Brain microvascular endothelial cell (primary cell): ENCODE measurements at places on chromosomes 6 and 20.

- no peak for DNase-seq
Measured at GRCh38 chr6:5486214-5486613, 224.9 kb downstream of the FARS2 start.

DNA sequence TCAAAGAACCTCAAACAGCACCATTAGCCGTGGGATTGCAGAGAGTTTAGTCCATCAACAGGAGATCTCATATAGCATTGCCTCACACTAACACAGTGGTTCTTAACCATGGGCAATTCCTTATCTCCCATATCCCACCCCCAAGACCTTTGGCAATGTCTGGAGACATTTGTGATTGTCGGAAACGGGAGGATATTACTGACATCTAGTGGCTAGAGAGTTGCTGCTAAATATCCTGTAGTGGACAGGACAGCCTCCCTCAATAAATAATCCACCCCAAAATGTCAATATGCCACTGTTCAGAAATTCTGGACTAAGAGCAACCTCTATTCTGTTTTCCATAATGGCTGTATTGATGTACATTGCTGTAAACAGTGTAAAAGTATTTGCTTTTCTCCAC is 210.1 kb upstream of the CCN2 start:
- DNase-seq: peak; percentile 75

DNA sequence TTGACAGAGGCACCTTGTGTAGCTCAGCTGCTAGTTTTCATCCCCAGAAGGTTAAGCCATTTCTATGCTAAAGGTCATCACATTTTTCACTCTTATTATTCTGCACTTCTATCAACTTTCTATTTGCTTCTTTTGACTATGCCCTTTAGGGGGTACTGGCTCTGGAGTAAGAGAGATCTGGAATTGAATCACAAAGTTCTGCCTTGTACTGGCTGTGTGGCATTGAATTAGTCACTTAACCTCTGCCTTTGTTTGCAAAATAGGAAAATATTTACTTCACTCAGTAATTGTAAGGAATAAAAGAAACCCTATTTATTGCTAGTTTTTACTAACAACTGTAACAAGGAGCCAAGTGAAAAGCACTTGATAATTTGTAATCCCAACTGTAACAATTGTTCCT is 56.8 kb upstream of the MTRF1L start:
- DNase-seq: no peak

DNA sequence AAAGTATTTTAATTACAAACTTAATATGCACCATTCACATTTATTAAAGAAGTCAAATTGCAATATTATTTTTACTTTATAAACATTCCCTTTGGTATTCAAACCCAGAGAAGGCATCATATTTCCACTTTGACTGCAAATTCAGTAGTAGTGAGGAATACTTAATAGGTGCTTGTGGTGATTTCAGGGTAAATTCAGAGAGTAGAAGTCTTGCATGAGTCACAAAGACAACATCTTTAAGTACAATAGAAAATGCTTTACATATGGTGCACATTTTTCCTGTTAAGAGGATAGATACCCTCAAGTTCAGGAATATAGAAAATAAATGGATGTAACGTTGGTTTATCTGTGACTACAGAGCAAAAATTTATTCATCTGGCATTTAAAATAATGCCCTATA is 390.2 kb downstream of the TENT5A start:
- peak; percentile 1 for DNase-seq

DNA sequence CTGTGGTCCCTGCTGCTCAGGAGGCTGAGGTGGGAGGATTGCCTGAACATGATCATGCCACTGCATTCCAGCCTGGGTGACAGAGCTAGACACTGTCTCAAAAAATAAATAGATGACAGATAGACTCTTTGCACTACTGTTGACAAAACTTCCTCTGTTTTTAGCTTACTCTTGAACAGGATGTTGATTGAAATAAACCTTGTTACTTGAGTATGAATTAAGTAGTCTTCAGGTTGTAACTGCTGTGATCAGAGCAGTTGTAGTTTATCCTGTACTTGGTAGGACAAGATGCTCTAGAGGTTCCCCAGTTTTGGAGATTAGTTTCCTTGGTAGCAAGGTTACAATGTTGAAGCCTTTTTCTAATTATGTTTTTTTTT is 1.5 kb downstream of the GTF3C6 start:
- DNase-seq: no peak

GRCh38 chr6:10518557-10519407 is 2.4 kb upstream of the GCNT2 start:
- peak; percentile 57 for DNase-seq

DNA sequence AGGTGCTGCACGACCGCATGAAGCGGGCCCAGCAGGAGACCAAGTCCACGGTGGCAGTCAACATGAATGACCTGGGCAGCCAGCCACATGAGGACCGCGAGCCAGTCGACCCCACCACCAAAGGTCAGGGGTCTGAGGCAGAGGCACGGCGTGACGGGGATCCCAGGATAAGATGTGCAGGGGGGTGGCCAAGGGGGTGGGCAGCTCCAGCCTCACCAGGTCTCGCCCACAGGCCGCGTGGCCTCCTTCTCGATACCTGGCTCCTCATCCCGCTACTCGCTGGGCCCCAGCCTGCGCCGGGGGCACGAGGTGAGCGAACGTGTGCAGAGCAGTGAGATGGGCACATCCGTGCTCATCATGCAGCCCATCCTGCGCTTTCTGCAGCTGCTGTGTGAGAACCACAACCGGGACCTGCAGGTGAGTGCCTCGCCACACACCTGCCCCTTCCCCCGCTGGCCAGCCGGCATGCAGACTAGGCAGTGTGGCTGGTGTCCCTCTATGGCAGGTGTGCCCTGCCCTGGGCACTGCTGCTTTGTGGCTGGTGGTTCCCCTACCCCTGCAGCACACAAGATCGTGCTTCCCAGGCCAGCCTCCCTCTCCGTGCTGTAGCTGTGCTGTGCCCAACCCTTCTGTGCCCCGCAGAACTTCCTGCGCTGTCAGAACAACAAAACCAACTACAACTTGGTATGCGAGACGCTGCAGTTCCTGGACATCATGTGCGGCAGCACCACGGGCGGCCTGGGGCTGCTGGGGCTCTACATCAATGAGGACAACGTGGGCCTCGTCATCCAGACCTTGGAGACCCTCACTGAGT is 25.9 kb downstream of the UQCC2 start:
- DNase-seq: no peak

DNA sequence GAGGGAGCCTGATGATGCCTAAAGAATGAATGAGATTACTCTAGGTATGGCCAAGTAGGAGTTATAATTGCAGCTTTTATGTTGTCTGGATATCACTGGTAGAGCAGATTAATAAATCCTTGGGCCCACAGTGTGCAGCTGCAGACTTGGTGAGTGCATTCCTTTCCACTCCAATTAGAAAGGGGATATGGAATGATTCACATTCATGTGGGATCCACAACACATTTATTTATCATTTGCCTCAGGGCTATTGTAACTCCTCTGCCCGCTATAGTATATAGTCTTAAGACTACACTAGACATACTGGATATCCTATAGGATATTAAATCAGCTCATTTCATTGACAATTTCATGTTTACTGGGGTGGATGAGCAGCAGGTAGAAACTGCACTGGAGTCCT is 11.6 kb upstream of the HLA-G start:
- no peak for DNase-seq

GRCh38 chr6:74715355-74716085 is 490.3 kb downstream of the COL12A1 start:
- DNase-seq: no peak

DNA sequence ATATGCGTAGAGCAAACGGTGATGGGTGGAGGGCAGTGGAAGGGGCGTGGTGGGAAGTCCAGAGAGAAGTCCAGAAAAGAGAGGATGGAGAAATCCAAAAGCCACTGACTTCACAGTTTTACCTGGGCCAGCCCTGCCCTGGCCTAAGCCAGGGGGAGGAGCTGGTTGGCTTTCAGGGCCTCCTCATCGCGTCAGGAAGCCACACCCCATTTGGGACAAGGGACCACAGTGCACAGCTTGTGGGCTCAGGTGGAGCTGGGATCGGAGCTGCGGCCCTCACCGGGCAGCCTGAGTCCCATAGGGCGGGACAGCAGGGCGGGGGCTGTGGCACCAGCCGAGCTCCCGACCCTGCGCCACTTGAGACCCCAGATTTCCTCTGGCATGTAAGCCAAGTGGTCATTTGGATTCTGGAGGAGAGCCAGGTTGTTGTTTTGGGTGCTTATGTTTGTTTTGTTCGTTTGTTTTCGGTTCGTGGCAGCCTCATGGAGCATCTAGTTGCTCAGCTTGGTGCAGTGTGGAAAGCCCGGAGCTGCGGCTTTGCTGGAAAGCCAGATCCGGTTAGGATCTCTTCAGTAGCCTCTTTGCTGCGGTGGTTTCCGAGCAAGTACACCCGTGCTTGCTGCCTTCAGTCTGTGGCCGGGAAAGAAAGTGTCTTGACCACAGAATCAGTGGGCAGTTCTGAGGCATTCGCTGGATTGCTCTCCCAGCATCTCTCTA is 42.2 kb downstream of the RIOK1 start:
- DNase-seq: peak; percentile 29

DNA sequence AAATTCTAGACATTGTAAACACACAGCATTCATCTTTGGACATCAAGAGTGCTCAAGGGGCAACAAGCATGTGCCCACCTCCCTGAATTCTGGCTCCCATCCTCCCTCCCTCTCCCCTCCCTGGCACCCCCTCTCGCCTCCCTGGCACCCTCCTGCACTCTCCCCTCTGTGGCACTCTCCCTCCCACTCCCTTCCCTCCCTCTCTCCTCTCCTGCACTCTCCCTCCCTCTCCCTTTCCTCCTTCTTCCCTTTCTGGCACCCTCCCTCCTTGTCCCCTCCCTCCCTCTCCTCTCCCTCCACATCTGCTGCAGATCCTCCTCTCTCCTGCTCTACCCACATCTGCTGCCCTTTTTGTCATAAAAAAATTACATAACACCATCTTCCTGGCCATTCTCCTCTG is 113.0 kb upstream of the SLC22A23 start:
- no peak for DNase-seq

GRCh38 chr6:45586216-45587171 is 208.8 kb upstream of the SUPT3H start:
- DNase-seq: no peak

GRCh38 chr6:65501045-65501444 is 206.0 kb downstream of the EYS start:
- no peak for DNase-seq

DNA sequence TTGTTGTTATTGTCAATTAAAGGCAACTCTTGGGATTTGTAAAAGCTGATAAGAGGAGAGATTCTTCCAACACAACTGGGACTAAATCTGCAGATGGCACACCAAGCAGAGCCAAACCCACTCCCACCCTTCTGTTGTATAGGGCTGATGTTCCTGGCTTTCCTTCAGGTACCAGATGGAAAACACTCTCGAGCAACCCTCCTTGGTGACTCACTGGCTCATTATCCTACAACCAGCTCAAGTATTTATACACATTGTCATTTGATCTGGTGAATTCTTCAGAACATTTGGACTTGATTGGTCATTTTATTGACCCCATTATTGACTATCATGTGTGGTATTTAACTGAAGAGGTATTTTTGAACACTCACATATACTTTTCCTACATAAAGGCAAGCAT is 190.3 kb upstream of the PCSK2 start:
- no peak for DNase-seq

- no peak for DNase-seq
Measured at GRCh38 chr20:52724541-52724940, 247.6 kb upstream of the TSHZ2 start.

DNA sequence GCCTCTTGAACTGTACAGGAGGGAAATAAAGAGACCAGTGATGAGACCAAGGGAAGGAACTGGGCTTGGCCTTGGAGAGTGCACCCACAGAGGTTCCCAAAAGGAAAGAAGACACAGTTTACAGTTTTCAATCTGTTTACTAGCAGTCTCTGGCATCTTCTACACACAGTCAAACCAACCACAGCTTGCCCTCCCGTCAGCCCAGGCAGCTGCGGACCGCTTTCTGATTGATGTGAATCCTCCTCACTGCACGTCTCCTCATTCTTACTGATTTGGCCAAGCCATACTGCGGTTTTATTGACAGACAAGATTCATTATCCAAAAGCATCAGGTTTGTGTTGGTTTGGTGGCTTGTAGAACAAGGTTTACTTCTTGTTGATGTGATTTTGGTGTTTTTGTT is 104.5 kb upstream of the ASF1A start:
- DNase-seq: no peak

DNA sequence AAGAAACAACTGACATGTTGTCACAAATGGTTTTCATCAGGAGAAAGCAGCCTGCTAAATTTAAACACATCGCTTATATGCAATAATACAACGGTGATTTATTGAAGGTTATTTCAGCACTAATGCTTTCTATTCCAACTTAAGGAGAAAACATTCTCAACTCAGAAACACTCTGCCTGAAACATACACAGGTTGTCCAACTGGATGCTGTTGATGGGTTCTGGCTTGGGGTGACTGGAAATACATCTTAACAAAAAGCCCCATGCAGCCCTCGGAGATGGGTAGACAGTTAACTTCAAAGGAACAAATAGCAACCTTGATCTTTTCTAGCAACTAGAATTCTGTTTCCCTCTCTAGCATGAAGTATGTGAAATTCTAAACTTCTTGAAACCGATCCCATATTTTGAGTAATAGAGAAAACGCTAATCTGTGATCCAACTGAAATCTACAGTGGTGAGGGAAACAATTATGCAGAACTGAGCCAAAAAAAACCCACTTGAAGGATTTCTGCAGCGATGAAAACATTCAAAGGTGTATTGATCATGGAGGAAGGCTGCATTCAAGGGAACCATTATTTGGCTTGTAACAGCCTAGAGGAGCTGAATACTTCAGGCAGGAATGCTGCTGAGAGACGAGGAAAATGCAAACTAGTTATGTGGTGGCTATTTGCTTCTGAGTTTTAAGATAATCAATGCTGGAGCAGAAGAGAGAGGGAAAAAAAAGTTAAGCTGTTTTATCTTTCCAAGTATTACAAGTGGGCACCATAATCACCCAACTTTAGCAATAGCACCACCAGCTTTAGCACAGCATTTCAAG is 6.9 kb downstream of the ZMYND8 start:
- no peak for DNase-seq

- DNase-seq: no peak
Measured at GRCh38 chr6:129865013-129865412, 3.9 kb upstream of the TMEM244 start.

- DNase-seq: no peak
Measured at GRCh38 chr20:6530779-6531315, 236.6 kb upstream of the BMP2 start.

- no peak for DNase-seq
Measured at GRCh38 chr6:147837540-147837939, 329.1 kb downstream of the SAMD5 start.
